ENCODE measurements at places on chromosomes 7 and 10.
A peak's percentile ranks its signal among the peaks of the same experiment; 100 is the strongest.

DNA sequence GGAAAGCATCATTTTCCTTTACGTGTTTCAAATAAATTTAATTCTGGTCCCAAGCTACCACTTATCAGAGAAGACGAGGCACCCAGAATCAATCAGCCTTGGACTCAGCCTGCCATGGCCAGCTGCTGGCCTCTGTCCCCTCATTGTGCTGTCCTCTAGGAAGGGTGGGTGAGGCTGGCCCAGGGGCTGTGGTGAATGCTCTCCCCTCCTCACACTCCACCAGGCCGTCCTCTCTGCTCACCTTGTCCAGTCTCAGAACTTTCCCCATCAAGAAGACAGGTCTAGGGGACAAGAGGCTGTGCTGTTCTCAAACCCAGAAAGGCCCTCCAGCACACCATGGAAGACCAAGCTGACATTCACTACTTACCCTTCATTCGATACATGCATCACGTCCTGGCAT, 36.4 kb downstream of the CXCL12 start:
- no peak for DNase-seq

DNA sequence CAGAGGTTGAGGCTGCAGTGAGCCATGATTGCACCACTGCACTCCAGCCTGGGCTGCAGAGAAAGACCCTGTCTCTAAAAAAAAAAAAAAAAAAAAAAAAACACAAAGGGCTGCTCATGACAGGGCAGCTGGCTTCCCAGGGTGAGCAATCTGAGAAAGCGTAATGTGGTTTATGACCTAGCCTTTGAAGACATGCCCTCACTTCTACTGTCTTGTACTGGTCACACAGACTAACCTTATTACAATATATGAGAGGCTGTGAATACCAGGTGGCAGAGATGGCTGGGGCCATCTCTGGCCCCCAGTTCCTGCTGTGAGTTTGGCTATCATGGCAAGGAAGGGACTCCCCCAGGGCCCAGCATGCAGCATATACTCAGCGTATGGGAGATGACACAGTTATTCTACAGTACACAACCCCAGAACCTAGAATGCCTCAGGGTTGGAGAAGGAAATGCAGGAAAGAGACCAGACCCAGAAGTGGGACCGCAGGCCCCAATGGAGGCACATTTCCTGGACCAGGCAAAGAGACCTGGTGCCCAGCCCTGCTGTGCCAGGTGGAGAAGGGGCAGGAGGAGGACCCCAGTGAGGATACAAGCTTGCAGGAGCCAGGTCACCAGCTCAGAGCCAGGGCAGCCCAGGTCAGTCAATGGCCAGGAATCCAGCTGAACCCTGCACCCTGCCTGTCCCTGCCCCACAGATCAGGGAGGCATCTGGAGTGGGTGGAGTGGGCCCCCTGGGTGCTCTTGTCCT, 26.3 kb downstream of the NPTX2 start:
- DNase-seq: no peak

DNA sequence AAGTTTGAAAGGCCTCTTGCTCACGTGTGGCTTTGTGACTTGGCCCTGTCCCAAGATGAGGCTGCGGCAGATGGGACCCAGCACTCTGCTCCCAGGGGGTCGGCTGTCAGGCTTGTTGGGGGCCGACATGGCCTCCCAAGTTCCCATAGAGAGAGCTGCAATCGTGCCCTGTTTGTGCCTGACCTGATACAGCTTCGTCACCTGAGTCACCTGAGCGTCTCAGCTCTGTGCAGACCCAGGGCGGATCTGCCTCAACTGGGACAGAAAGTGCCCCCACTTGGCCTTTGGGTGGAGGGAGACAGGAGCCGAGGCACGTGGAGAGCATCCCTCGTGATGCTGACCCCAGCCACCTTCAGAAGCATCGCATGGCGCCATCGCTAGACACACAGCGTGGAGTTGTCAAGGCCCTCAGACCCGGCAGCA, 21.7 kb downstream of the PAPOLB start:
- DNase-seq: no peak

DNA sequence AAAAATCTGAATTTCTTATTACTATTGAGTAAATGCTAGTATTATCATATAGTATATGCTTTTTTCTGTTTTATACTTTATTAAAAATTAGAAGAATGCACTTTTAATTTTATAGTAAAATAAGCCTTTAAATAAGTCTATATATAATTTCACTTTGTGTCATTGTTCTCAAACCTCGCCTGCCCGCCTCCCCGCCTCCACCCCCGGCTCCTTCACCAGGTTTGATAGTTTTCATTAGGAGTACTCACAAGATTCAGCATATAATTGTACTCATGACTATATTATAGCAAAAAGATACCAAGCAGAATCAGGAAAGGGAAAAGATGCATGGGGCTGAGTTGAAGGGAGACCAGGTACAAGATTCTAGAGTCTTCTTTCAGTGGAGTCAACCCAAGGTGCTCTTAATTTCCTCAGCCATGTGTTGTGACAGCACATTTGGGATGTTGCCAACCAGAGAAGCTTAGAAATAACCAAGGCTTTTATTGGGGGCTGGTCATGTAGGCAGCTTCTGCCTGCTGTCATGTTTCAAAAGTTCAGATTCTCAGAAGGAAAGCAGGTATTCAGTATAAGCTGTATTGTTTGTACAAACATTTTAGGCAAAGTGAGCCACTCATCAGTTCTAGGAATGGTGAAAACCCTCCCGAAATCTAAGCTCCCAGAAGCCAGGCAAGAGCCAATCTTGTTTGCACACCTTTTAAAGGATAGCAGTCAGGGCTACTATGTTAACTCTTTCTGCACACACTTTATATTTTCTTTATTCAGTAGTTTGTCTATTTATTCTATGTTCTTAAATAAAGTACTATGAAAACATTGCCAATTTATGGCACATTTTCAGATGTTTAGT, 12.3 kb downstream of the NHLRC2 start:
- DNase-seq: peak; percentile 7

DNA sequence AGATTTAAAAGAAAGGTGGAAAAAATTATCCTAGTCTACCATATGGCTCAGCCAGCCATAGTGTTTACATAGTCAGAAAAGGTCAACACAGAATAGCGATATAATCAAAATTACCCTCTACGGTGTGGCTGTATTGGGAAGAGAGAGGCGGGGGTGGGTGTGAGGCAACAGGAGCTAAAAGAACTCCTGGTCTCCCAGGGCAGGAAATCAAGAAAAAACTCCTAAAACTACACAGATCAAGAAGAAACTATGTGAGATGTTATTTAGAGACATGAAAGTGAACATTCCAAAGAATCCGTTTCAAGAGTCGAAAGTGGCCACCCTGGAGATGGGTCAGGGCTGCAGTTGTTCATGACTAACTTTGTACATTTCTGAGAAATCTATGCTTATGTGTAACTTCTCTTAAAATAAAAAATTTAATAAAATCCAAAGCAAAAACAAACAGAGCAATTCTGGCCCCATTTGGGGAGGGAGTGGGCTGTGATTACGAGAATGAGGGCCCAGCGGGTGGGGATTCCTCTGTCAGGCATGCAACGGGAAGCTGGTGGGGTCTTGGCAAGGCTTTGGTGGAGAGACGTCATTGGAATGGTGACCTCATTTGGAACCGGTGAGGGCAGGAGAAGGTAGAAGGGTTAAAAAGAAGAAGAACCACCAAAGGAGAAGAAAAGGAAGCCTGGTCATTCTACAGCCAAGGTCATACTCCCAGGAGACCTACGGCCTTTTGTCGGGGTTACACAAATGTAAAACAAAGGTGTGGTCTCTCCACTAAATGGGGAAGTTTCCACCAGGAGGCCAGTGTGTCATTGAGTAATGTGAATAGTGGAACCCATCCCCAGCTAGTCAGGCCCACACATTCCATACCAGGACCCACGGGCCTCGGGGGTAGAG, 71.2 kb upstream of the DUSP5 start:
- DNase-seq: no peak

DNA sequence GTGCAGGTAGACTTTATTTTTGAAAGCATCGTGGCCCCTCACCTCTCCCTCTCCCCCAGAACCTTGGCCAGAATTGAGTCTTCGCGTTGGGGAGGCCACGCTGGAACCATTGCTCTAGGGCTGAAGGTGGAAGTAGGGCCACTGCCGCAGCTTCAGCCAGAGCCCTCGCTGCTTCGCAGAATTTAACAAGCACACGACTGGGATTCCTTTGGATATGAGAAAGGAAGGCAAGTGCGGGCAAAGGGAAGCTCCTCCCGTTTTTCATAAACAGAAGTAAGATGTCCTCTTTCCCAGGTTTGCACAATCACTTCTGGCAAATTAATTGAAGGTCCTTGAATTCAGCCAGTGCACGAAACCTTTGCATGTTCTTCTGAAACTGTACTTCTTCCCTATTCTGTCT, 168.1 kb downstream of the CCDC3 start:
- DNase-seq: no peak

All from tongue (tissue), 3 donors.